ENCODE measurements at places on chromosomes 4 and X. TPM values are rescaled to one million over a fixed set of nuclear protein-coding genes. Genes with fewer than 3 reads are reported as not detected.

The ARL9 gene
- total RNA-seq: 0.37 TPM

The MTTP gene
- not detected for total RNA-seq

- peak; percentile 32 for ATAC-seq
These were observed 10.2 kb upstream of the ATP6AP2 start for GRCh38 chrX:40570346-40571093.

DNA sequence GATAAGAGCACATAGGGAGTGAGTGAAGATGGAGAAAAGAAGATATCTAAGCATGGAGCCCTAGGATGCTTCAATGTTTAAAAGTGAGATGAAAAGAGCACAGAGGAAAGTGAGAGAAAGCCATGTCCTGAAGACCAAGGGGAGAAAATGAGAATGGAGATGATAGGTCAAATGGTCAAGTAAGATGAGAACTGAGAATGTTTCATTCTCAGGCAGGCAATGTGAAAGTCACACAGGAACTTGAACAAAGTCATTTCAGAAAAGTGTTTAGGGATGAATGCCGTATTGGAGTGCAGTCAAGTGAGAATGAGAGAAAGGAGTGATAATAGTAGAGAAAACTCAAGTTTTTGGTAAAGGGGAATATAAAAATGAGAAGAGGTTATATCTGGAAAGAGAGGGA is 148.7 kb upstream of the PTCHD1 start:
- ATAC-seq: no peak

DNA sequence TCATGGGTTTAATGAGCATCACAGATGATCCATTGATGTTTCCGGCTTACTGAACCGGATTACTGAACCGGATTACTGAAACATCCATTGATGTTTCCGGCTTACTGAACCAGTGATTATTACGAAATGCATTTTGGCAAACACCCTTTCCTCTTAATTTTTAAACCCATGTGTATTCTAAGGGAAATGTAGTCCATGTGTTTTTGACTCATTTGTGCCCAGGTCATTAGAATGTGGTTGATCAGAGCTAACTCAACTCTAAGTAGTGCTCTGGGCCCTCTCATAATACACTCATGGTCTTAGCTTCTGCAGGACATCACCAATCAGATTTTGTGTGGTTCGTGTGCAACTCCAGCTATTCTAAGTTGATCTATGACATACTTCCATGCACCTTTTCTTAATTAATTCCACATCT is 141.6 kb downstream of the SPATA18 start:
- no peak for ATAC-seq

- ATAC-seq: peak; percentile 46
These were observed 65.3 kb downstream of the PALLD start for GRCh38 chr4:168562041-168562571.

Measured in activated T-helper 17 cell treated with anti-CD3 and anti-CD28 coated beads, Interleukin-2, amount 50 U/mL, for 72 hours (primary cell).